Stimulated activated CD8-positive, alpha-beta memory T cell treated with anti-CD3 and anti-CD28 coated beads, Interleukin-7, amount 100 ng/mL, for 24 hours (primary cell): ENCODE measurements at places on chromosomes 11 and 22.

DNA sequence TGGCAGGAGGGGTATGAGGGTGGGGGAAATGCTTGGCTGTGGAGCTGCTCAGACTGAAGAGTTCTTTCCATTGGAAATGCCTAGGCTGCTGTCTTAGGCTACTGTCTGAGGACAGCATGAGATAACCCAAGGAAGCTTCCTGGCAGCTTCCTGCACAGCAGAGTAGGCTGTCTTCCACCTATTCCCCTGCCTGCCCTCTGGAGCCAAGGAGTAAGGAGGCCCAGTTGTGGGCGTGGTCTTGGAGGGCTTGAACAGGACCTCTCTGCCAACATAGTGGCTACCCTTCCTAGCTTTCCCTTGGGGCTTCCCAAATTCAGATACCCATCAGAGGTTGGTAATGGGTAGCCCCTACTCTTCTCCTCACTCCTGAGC lies 25.9 kb downstream of the PHLDB1 start:
- no peak for DNase-seq

GRCh38 chr11:22792497-22792896 lies 37.1 kb downstream of the SVIP start:
- DNase-seq, result no peak

DNA sequence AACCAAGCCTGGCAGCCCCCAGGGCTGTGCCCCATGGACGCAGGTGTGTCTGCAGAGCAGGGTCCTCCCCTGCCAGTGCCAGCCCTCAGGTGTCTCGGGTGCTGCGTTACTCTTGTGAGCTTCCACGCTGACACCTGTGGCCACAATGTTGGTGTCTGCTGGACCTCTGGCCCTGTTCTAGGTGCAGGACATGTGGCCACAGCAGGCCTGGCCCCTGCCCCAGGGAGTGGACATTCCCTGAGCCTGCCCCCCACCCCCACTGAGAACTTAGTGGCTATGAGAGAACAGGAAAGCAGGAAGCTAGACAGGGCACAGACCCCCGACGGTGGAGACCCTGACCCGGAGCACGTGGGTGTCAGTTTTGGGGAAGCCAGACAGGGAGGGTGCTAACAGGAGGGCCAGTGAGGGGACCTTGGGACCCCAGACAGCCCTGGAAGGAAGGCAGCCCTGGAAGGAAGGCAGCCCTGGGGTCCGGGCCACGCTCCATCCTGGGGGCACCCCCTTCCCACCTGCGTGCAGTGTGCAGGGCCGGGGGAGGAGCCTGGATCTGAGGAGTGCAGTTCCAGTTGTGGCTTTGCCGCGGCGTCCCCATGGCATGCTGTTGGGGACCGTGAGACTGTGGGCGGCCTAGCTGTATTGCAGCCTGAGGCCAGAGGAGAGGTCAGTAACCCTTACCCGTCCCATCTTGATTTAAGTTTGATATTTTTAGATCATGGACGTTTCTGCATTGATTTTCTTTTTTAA lies 43.9 kb upstream of the PPARA start:
- DNase-seq, result no peak

- no peak for DNase-seq
Measured at GRCh38 chr11:124950601-124951330, 3.2 kb upstream of the CCDC15 start.

DNA sequence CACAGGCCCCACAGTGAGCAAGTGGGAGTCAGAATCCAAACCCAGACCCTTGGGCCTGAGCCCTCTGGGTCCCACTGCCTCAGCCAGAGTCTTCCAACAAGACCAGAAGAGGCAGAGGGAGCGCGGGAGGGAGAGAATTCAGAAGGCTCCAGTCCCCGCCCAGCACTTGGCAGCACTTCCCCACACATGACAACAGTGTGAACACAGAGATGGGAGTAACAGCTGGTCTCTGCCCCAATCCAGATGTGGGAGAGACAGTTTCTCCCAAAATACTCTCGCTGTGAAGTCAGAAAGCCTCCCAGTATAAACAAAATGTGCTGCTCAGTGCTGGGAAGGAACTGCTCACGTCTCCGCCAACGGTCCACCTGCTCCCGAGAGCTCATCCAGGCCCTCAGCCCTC lies 219.9 kb downstream of the MN1 start:
- no peak for DNase-seq

GRCh38 chr22:28105413-28105812 lies 186.4 kb upstream of the PITPNB start:
- DNase-seq, result no peak

DNA sequence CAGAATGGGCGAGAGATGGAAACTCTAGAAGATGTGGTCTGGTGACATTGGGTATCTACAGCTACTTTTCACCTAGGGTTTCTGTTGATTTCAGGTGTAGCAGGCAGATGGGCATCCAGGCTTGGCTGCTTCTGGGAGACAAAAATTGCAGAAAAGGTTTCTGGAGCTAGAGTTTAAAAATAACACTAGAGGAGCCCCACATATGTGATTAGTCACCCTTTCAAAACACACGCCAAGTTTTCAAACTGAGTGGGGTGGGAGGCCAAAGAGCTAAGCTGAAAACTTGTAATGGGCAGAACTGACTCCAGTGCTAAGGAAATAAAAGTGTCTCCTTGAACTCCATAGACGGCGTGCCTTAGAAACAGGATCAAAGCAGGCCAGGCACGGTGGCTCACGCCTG lies 80.8 kb downstream of the GRK3 start:
- no peak for DNase-seq

GRCh38 chr11:14242187-14242586 lies 116.8 kb downstream of the RRAS2 start:
- no peak for DNase-seq

- no peak for DNase-seq
Measured at GRCh38 chr11:110298301-110298765, 1.9 kb upstream of the RDX start.

DNA sequence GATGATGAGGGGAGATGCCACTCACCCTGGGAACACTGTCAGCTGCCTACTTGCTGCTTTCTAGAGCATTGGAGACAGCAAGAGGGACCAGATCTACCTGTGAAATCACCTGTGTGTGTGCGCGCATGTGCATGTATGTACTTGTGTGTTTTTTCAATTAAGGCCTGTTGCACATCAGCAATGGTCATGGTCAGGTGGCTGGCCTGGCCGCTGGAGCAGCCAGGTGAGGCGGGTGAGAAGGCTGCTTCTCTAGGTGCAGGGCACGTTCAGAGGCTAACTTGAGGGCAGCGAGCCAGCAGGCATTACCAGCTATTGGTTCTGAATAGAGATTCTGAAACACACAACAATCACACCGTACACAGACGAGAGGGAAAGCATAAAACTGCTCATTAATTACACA lies 65.1 kb downstream of the PARVG start:
- DNase-seq, result no peak

GRCh38 chr11:79525257-79525656 lies 84.4 kb upstream of the TENM4 start:
- DNase-seq, result no peak

DNA sequence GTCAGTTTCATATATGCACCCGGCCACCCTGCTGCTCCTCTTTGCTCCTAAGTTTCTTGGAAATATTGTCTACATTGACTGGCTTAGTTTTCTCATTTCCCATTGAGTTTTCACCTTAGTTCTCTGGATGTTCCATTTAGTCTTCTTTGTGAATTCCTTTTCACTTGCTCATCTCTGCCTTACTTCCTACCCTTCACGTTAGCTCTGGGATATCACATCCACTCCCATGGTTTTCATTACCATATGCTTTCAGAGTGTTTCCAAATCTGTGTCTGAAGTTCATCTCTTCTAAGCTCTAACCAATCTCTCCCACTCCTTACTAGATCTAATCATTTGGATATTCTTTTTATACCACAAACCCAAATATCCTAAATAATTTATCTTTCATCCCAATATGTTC lies 226.4 kb downstream of the FAM76B start:
- DNase-seq, result no peak

GRCh38 chr11:20037396-20038153 lies 122.7 kb downstream of the DBX1 start:
- no peak for DNase-seq

DNA sequence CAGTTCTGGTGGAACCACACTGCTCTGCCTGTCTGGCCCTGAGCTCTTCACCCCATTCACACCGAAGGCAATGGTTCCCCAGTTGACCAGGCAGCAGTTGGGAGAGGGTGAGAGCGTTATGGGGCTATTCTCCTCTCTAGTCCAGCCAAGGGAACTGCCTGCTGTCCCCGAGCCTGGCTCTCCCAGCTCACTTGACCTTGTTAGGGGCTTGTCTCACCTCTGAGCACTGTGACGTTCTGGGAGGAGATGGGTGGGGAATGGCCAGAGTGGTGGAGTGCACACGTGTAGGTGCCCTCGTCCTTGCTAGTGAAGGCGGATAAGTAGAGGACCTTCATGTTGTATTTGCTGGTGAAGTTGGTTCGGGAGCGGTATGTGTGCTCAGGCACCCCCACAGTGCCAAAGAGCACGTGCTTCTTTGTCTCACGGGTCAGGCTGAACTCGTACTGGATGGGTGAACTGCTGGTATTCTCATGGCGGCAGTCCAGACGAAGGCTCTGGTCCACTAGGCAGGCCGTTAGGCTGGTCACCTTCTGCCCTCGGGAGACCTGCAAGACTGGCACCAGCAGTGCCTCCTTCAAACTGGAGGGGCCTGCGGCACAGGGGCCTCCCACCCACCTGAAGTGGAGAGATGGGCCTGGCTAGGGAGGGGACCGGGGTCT lies 3.0 kb downstream of the THY1 start:
- DNase-seq, result no peak

GRCh38 chr11:9575260-9576240 lies 2.1 kb downstream of the WEE1 start:
- DNase-seq, result no peak

GRCh38 chr11:118109231-118109630 lies 22.5 kb upstream of the SMIM35 start:
- DNase-seq, result no peak

DNA sequence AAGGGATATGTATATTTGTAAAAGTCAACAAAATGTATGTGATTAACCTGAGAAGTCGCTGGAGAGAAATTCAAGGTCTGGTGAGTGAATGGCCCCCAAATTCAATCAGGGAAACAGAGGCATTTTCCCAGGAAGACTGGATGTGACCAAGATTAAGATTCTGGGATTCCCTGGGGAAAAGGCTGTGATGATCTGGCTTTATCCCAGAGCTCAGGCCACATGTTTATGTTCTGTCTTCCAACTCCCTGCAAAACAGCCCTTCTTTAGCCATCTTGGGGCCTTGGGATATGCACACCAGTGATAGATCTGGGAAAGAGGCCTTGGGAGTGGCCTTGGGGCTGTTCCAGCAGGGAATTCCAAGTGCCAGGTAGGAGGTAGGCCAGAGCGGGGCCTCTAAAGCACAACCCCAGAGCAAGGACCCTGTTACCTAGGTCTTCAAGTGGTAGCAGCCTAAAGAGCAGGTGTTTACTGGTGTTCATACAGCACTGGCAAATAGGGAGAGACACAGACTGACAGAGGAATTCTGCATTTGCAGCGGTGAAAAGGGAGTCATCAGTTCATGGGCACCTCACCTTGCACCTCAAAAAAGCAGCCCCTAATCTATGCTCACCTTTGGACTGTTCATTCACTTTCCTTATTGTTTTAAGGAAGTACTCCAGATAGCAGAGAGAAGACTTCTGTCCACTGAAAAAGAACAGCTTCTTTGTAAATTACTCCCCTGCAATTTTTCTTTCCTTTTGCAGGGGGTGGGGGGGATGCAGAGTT lies 312.4 kb downstream of the BUD13 start:
- DNase-seq, result no peak

GRCh38 chr11:64690235-64690634 lies 32.8 kb downstream of the NRXN2 start:
- DNase-seq, result no peak

GRCh38 chr11:125489166-125489565 lies 6.9 kb downstream of the FEZ1 start:
- no peak for DNase-seq

DNA sequence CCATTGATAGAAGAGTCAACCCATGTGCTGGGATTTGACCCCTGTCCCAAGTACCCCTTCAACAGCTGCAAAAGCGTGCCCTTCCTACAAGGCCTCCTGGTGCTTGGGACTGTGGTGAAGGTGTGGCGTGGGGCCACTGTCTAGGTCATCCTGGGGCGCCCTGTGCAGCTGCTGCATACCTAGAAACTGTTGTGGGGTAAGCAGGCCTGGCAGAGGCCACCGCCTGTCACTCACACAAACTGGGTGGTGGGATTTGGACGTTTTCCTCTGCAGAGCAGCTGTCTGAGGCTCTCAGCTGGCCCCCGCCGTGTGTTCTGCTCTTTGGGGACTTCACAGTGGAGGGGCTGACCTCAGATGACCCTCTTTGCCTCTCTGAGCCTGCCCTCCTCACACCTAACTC lies 69.7 kb downstream of the SCN3B start:
- no peak for DNase-seq

GRCh38 chr22:33438273-33438672 lies 380.1 kb upstream of the SYN3 start:
- DNase-seq, result no peak

- no peak for DNase-seq
Measured at GRCh38 chr11:10257478-10257877, 36.5 kb downstream of the SBF2 start.

- no peak for DNase-seq
Measured at GRCh38 chr11:62267050-62267449, 2.9 kb upstream of the SCGB2A2 start.

- no peak for DNase-seq
Measured at GRCh38 chr11:17991783-17992433, 20.9 kb downstream of the SERGEF start.

- no peak for DNase-seq
Measured at GRCh38 chr22:46446799-46447198, 90.6 kb downstream of the CELSR1 start.

DNA sequence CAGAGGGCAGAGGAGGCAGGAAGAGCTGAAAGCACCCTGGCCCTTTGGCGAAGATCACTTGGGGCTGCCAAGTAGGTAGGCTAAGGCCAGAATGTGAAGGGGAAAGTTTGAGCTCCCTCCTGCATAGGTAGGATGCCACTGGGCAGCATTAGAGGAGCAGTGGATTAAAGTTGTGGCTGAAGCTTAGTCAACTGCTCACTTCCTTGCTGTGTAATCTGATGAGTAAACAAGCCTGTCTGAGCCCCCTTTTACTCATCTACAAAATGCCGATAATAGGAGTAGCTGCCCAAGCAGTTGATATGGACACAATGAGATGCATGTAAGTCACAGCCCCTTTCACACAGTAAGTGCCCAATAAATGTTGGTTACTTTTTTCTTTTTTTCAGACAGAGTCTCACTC lies 216.4 kb downstream of the MN1 start:
- no peak for DNase-seq

DNA sequence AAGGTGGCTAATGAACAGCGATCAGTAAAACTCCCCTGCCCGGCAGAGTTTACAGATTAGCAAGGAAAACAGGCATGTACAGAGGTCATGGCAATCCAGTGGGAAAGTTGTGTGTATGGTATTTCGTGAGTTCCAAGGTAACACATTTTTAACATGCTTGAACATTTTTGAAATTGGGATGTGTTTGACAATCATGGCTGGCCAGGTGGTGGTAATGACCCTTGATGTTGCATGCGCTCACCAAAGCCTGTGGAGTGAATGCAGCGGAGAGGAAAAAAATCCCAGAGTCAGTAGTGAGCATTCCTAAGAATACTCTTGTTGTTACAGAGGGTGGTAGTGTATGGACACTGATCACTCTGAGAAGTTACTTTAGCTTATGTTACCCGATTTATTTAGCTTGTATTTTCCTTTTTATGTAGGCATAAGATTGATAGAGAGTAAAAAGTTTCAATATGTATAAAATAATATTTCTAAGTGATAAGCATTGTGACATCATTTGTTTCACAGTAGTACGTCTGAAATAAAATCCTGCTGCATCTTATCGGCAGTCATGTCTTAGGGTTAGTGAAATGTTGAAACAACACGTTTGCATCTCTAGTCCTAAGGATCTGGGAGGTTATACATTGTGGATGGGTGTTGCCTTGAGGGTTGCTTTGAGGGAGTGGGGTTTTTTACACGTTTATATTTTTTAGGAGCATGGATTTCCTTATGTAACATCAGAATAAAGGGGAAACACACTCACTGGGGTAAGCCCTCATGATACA lies 8.7 kb downstream of the TEAD1 start:
- no peak for DNase-seq
